ENCODE measurements at places on chromosomes 12 and 14. TPM values are rescaled to one million over a fixed set of nuclear protein-coding genes. Genes with fewer than 3 reads are reported as not detected.

Gene CD69
- total RNA-seq: not detected

Gene RNFT2
- total RNA-seq: 2.3 TPM

DNA sequence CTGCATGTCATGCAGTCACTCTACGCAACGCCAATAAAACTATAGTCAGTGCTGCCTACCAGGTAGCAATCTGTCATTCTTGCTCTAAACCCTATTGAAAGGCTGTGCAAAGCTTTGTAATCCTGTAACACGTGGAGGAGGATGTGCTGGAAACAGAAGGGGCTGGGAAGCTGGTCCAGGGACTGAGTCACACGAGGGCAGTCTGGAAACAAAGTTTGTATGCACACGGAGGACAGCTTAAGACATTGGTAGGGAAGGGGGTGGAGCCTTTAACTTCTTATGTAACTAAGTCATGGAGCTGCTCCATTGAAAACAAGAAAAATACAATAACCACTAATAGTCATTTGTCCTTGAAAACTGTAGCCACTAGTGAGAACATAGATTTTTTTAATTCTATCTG lies 128.0 kb downstream of the BCAT1 start:
- DNase-seq: peak; percentile 90

GRCh38 chr12:108738170-108738569 lies 6.9 kb upstream of the CORO1C start:
- no peak for DNase-seq

- DNase-seq: peak; percentile 51
Observed at GRCh38 chr14:33657476-33657875, 293.4 kb downstream of the EGLN3 start.

GRCh38 chr14:75151851-75152250 lies 24.6 kb downstream of the TMED10 start:
- DNase-seq: no peak

DNA sequence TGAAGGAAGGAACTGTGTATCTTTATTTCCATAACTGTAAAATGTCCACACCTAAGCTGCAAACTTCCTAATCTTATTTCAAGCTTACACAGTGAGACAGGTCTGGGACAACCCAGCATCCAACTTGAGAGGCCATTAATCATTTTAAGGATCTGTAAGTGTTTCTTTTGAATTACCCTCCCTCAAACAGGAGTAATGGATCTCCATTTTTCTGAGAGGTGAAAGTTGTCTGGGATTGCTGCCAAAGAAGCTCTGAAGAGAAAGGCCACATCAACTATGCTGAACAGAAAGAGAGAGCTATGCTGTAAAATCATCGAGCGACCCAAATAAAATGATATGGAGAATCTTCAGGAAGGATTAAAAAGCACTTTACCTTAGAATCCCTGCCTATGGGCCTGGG lies 131.7 kb upstream of the CPNE8 start:
- DNase-seq: no peak

All from fibroblast of lung (primary cell).